ENCODE measurements at places on chromosomes 4 and X.

GRCh38 chr4:145720656-145721055 lies 40.7 kb downstream of the C4orf51 start:
- no peak overlapping the region for H3K4me3 ChIP-seq
- peaks cover 32% of the 10 kb centered on the region for H3K4me1 ChIP-seq
- DNase-seq = no peak
- no peak overlapping the region for H3K27ac ChIP-seq

DNA sequence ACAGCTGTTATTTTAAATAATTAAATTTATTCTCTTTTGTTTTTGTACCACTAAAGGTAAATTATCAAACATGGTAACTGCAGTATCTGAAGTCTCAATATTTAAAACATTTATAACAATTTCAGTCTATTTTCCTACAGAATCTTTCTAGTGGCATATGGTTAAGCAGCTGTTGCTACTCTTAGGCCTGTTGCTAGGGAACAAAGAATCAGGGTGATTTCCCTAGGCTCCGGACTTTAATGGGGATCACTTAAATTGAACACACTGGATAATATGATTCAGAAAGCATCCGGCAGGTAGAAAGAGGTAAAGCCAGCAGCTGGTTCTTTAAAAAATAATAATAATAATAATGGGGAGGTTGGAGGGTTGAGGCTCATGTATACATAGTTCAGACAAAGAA lies 17.6 kb downstream of the FBXO8 start:
- H3K4me1 ChIP-seq = no peaks in the 10 kb centered on the region
- no peak overlapping the region for H3K4me3 ChIP-seq
- H3K27ac ChIP-seq = no peak overlapping the region

DNA sequence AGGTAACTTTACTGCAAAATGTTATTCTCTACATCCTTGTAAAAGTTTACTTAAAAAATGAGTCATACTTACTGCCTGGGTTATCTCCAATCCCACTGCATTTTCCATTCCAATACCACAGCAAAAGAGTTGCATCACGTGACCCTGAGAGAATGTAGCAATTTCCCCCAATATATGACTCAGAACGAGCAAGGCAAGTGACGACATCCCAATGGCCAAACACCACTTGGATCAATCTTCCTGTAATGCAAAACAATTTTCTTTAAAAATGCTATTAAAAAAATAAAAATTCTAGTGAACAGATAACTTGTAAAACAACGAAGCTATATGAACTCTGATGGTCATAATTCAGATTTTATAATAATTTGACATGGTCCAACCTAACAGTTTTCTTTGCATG lies 224.3 kb downstream of the DCLK2 start:
- H3K4me1 ChIP-seq = no peaks in the 10 kb centered on the region
- no peaks in the 10 kb centered on the region for H3K27me3 ChIP-seq
- H3K27ac ChIP-seq = no peak overlapping the region
- no peaks in the 10 kb centered on the region for H3K36me3 ChIP-seq

DNA sequence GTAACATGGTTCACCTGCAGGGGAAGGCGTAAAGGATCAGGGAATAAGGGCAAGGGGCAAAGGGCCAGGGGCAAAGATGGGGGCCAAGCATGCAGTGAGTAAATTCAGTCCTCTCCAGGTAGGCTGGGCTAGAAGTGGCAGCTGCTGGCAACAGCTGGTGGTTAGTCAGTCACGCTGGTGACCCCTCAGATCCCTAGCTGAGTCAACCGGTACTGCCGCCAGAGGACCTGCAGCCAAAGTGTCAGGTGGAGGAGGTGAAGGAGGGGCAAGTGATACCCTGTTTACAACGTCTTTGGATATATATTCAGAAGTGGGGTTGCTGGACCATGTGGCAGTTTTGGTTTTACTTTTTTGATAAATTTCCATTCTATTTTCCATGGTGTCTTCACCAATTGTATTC lies 24.6 kb upstream of the NAP1L2 start:
- no peaks in the 10 kb centered on the region for H3K27me3 ChIP-seq
- H3K27ac ChIP-seq = no peak overlapping the region
- no peaks in the 10 kb centered on the region for H3K4me1 ChIP-seq
- H3K4me3 ChIP-seq = no peak overlapping the region
- no peak for DNase-seq

DNA sequence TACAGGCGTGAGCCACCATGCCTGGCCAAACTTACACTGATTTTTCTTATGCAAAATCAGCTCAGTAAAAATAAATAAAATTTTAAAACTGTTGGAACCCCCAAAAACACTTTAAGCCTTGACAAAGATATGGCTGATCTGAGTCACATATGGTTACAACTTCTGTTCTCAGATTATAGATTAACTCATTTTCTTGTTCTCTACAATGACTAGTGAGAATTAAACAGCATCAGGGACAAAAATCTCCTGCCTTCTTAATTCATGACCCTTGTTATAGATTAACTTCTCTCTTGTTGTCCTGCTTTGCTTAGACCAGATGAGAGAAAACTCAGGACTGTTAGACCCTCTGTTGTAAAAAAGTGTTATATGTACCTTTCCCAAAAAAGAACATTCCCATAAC lies 24.2 kb upstream of the EXOC1L start:
- no peaks in the 10 kb centered on the region for H3K4me1 ChIP-seq
- H3K27ac ChIP-seq = no peak overlapping the region
- H3K4me3 ChIP-seq = no peak overlapping the region
- DNase-seq = no peak
- no peaks in the 10 kb centered on the region for H3K27me3 ChIP-seq

- no peaks in the 10 kb centered on the region for H3K27me3 ChIP-seq
- no peak overlapping the region for H3K27ac ChIP-seq
- no peak overlapping the region for H3K4me3 ChIP-seq
- no peaks in the 10 kb centered on the region for H3K4me1 ChIP-seq
Observed at GRCh38 chr4:124322234-124323065, 390.1 kb downstream of the ANKRD50 start.

DNA sequence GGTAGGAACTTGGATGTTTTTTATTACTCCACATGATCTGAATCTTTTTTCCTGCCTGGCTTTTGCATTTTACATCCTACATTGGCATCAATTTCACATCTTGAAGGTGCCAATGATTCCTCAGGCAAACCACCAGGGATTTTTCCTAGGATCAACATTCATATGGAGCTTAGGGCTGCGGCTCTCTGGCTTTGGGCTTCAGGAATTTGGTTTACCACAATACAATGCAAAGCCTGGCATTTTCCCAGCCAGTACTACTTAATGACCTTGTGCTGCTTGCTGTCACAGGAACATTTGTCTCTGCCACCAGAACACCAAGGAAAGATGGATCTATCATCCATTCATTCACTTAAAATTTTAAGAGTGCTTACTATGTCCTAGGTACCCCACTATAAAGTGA lies 180.7 kb downstream of the PDGFC start:
- H3K4me3 ChIP-seq = no peak overlapping the region
- no peaks in the 10 kb centered on the region for H3K36me3 ChIP-seq
- no peak overlapping the region for H3K27ac ChIP-seq
- no peaks in the 10 kb centered on the region for H3K27me3 ChIP-seq

GRCh38 chrX:129777218-129778030 lies 2.3 kb upstream of the SASH3 start:
- H3K36me3 ChIP-seq = no peaks in the 10 kb centered on the region
- H3K4me1 ChIP-seq = no peaks in the 10 kb centered on the region
- no peaks in the 10 kb centered on the region for H3K27me3 ChIP-seq
- peak overlapping the region; percentile 83 for H3K27ac ChIP-seq

GRCh38 chrX:14032406-14032805 lies 2.7 kb upstream of the GEMIN8 start:
- H3K4me1 ChIP-seq = no peaks in the 10 kb centered on the region
- no peak for DNase-seq
- H3K27me3 ChIP-seq = no peaks in the 10 kb centered on the region
- H3K27ac ChIP-seq = no peak overlapping the region
- H3K36me3 ChIP-seq = no peaks in the 10 kb centered on the region
- no peak overlapping the region for H3K4me3 ChIP-seq

DNA sequence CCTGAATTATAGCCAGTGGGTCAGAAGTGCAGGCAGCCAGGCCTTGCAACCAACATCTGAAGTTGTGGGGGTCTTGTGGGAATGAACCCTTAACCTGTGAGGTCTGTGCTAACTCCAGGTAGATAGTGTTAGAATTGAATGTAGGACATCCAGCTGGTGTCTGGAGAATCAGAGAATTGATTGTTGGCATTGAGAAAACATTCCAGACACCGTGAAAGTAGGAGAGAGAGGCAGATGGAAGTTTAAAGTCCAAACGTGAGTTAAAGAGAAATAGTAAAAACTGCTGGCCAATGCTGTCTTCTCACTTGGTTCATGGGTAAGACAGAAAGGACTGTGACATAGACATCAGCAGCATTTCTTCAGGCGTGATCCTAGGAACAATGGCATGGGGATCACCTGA lies 27.7 kb downstream of the CASP3 start:
- H3K4me1 ChIP-seq = peaks cover 8% of the 10 kb centered on the region
- H3K27ac ChIP-seq = no peak overlapping the region
- H3K4me3 ChIP-seq = no peak overlapping the region

DNA sequence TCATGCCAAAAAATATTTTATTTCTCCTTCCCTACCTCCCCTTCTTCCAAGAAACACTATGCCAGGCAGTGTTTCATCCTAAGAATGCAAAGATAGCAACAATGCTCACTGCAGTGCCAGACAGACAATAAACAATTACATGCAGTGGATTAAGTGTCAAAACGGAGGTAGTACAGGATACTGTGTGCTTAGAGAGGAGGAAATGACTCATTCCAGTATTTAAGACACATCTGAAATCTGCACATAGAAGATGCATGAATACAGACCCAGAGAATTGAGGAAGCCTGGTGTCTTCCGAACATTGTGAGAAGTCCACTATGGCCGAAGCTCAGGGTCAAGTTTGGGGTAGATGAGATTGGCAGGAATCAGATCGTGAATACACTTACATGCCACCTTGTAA lies 326.4 kb downstream of the PPP3CA start:
- DNase-seq = no peak
- H3K27me3 ChIP-seq = no peaks in the 10 kb centered on the region
- H3K4me3 ChIP-seq = no peak overlapping the region
- H3K36me3 ChIP-seq = no peaks in the 10 kb centered on the region
- H3K4me1 ChIP-seq = peaks cover 8% of the 10 kb centered on the region

GRCh38 chr4:186787536-186787935 lies 63.9 kb upstream of the FAT1 start:
- no peaks in the 10 kb centered on the region for H3K36me3 ChIP-seq
- no peak for DNase-seq
- no peak overlapping the region for H3K4me3 ChIP-seq
- H3K4me1 ChIP-seq = no peaks in the 10 kb centered on the region
- H3K27me3 ChIP-seq = no peaks in the 10 kb centered on the region

GRCh38 chrX:15501506-15501905 lies 899 bp downstream of the BMX start:
- H3K4me3 ChIP-seq = no peak overlapping the region
- no peaks in the 10 kb centered on the region for H3K27me3 ChIP-seq
- peaks cover 13% of the 10 kb centered on the region for H3K4me1 ChIP-seq
- no peak overlapping the region for H3K27ac ChIP-seq

- no peaks in the 10 kb centered on the region for H3K27me3 ChIP-seq
- no peak for DNase-seq
- H3K4me3 ChIP-seq = no peak overlapping the region
- peaks cover 20% of the 10 kb centered on the region for H3K4me1 ChIP-seq
- H3K36me3 ChIP-seq = no peaks in the 10 kb centered on the region
Observed at GRCh38 chr4:6753891-6754290, 28.6 kb upstream of the KIAA0232 start.

DNA sequence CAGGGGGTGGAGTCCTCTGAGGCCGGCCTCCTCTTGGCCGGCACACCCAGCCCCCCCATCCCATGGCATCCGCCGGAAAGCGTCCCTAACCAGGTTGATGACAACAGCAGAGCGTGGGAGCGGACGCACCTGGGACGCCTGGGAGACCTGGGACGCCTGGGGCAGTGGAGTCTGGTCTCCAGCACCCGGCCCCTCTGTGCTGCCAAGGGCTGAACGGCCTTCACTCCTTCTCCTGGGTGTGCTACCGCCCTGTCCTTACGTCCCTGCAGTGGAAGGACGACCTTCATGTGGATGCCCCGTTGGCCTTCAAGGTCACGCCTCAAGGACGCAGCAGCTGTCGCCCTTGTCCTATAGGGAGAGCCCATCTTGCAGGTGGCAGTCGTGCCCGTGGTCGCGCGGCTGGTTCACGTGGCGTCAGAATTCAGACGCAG lies 26.9 kb downstream of the NKX1-1 start:
- no peak for DNase-seq
- H3K36me3 ChIP-seq = peaks cover 4% of the 10 kb centered on the region
- no peak overlapping the region for H3K27ac ChIP-seq
- H3K4me1 ChIP-seq = no peaks in the 10 kb centered on the region

GRCh38 chr4:146477054-146477453 lies 44.7 kb downstream of the SLC10A7 start:
- H3K27ac ChIP-seq = no peak overlapping the region

- no peaks in the 10 kb centered on the region for H3K36me3 ChIP-seq
- H3K27ac ChIP-seq = no peak overlapping the region
- no peaks in the 10 kb centered on the region for H3K27me3 ChIP-seq
- H3K4me3 ChIP-seq = no peak overlapping the region
Observed at GRCh38 chrX:44261286-44261685, 82.2 kb downstream of the EFHC2 start.

DNA sequence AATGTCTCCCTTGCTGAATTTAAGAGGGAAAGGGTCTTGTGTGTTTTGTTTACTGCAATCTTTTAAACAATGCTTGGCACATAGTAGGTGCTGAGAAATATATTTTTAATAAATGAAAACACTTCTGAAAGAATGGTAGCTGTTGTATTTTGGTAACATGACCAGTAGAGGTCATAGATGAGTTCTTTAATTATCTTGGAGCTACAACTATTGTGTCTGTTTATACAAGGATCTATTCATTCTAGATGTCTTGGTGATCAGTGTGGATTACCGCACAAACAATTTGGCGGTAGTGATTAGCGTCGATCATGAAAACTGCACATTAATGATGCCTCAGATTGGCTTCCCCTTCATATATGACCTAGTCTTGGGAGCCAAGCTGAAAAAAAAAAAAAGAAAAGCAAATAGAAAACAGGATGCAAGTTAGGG lies 21.4 kb upstream of the SCRG1 start:
- no peaks in the 10 kb centered on the region for H3K36me3 ChIP-seq
- no peak overlapping the region for H3K4me3 ChIP-seq
- H3K27me3 ChIP-seq = no peaks in the 10 kb centered on the region
- H3K27ac ChIP-seq = no peak overlapping the region
- DNase-seq = no peak

GRCh38 chr4:81032771-81033684 lies 2.5 kb downstream of the BMP3 start:
- no peaks in the 10 kb centered on the region for H3K4me1 ChIP-seq
- DNase-seq = no peak
- no peaks in the 10 kb centered on the region for H3K36me3 ChIP-seq
- H3K4me3 ChIP-seq = no peak overlapping the region
- peaks cover 8% of the 10 kb centered on the region for H3K27me3 ChIP-seq

DNA sequence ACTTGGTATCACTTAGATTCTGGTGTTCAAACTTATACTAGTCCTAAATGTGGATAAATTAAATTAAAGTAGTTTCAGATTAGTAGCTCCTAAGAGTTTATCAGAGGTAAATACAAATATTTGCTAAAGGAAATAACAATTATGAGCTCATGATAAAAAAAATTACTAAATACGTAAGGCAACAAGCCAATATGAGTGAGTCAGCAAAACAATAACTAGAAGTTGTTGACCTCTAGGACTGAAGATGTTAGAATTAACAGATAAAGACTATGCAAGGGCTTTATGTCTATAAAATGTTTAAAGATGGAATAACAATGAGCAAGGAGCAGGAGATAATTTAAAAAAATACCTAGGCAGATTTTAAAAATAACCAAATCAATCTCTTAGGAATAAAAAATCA lies 195.8 kb downstream of the CLCN4 start:
- H3K4me1 ChIP-seq = no peaks in the 10 kb centered on the region
- no peaks in the 10 kb centered on the region for H3K36me3 ChIP-seq
- H3K27ac ChIP-seq = no peak overlapping the region
- no peak overlapping the region for H3K4me3 ChIP-seq
- no peak for DNase-seq

Measured in esophagus squamous epithelium (tissue), 5 donors.